ENCODE measurements at places on chromosomes 11 and 22.

GRCh38 chr22:36470162-36470993 lies 11.1 kb downstream of the TXN2 start:
- DNase-seq, result peak; percentile 72

DNA sequence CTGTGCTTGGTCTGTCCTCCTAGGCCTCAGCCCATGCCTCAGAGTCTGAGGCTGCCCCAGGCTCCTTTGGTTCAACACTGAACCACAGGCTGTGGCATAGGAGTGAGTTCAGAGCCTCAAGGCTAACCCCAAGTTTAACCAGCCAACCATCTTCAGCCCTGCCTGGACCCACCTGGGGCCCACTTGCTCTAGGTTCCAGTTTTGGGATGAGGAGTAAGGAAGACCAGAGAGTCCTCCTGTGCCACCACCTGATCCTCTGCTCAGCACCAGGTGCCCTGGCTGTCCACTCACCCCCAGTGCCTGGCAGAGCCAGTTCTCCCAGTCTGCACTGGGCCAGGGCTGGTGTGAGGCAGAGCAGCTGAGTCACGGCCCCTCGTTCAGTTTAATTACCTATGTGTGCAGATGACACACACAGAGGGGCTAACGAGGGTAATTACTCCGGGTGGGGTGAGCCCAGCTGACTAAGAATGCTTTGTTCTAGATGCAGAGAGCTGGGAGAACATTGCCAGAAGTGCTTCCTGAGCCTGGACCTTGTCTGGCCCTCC lies 12.0 kb upstream of the TMPRSS13 start:
- DNase-seq, result no peak

DNA sequence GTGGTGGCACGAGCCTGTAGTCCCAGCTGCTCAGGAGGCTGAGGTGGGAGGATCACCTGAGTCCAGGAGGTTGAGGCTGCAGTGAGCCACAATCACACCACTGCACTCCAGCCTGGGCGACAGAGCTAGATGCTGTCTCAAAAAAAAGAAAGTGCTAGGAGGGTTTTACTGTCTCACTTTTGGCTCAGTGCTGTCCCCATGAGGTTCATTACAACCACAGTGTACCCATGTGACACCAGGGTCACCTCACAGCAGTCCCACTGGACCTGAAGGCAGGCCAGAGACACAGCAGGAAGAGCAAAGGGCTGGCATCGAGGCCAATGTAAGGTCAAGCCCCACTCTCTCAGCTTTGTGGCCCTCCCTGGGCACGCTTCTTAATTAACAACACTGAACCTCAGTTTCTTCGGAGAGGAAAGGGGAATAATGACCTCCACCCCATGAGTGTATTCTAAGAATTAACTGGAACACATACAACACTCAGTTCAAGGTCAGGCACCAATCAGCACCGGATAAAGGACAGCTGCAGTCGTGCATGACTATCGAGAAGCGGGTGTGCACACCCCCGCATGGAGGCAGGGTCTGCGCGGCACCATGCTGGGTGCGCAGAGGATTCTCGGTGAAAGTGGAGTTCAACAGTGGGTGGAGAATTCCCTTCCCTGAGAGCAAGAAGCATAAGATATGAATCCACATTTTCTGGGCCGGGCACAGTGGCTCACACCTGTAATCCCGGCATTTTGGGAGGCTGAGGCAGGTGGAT lies 30.9 kb upstream of the BAIAP2L2 start:
- no peak for DNase-seq

DNA sequence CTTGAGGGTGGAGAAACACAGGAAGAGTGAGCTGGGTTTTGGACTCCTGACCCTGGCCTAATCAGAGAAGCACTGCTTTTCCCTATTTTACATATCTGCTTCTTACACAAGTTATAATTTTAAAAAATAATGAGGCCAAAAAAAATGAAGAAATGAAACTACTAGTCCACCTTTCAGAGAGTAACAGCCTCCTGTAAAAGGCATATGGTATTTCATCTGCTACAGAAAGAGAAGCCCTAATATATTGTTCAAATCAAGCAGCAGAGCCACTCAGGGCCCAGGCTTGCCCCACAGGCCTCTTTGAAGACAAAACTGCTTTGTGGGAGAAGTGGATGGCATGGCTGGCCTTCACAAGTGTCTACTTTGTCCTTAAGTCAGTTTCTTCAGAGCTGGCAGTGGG lies 10.0 kb downstream of the DIXDC1 start:
- no peak for DNase-seq

GRCh38 chr11:15991215-15991614 lies 365.1 kb downstream of the SOX6 start:
- DNase-seq, result no peak

All from stimulated activated CD4-positive, alpha-beta T cell treated with anti-CD3 and anti-CD28 coated beads, Interleukin-4, amount 100 ng/mL, for 1 hour (primary cell).